ENCODE measurements at places on chromosomes 1 and 21. TPM values are rescaled to one million over a fixed set of nuclear protein-coding genes. Genes with fewer than 3 reads are reported as not detected.

DNA sequence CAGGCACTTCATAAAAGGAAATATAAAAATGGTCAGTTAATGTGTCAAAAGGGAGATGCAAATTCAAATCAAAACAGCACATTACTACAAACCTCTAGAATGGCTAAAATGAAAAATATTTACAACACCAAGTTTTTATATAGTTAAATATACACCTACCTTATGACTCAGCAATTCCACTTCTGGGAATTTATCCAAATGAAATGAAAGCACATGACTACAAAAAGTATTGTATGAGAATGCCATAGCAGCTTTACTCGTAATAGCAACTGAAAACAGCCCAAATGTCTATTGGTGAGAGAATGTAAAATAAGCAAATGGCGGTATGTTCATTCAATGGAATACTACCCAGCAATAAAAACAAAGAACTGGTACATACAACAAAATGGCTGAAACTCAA is 175.8 kb upstream of the SPAG17 start:
- no peaks in the 10 kb centered on the region for H3K4me1 ChIP-seq
- no peak overlapping the region for H3K4me3 ChIP-seq
- no peaks in the 10 kb centered on the region for H3K27me3 ChIP-seq
- H3K36me3 ChIP-seq: no peaks in the 10 kb centered on the region
- no peak for DNase-seq

DNA sequence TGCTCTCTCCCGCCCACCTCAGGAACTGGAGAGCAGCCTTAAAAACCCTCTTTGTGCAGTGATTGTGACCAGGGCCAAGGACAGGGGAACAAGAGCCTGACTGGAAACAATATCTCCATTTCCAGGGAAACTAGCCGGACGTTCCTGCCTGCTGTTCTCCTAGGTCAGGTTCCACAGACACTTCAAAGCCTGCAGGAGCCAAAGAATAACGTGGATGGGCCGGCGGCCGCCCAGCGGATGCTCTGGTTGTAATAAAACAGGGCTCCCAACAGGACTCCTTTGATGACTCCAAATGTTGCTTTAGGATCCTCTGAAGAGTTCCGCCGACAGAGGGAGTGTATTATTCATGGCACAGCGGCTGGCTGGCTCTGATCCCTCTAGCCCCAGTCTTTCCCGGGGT is 162.2 kb downstream of the PLXNA2 start:
- no peaks in the 10 kb centered on the region for H3K36me3 ChIP-seq
- no peaks in the 10 kb centered on the region for H3K27me3 ChIP-seq
- H3K4me3 ChIP-seq: no peak overlapping the region
- DNase-seq: no peak

DNA sequence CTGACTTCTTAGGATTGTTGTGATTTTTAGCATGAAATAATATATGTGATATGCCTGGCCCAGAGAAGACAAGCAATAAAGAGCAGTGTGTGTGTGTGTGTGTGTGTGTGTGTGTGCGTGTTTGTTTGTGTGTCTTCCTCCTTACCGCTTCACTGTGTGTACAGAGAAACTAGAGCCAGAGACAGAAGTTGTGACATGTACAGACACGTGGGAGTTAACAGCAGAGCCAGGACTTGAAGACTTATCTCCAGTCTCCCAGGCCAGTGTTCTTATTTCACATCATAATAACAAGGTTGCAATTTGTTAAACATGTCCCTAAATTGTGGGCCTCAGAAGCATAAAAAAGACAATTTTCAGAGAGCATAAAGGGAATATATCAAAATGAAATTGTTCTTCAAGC is 192.0 kb upstream of the JUN start:
- no peaks in the 10 kb centered on the region for H3K27me3 ChIP-seq
- no peak for DNase-seq
- H3K4me3 ChIP-seq: no peak overlapping the region
- no peak overlapping the region for H3K27ac ChIP-seq

DNA sequence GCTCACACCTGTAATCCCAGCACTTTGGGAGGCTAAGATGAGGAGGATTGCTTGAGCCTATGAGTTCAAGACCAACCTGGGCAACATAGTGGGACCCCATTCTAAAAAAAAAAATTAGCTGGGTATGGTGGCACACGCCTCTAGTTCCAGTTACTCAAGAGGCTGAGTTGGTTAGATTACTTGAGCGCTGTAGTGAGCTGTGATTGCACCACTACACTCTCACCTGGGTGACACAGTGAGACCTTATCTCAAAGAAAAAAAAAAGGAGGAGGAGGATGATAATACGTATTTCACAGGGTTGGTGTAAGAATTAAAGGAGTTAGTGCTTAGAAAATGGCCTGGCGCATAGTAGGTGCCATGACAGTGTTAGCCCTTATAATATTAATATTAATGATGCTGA is 144.1 kb downstream of the PLXNA2 start:
- H3K36me3 ChIP-seq: no peaks in the 10 kb centered on the region
- no peaks in the 10 kb centered on the region for H3K27me3 ChIP-seq
- H3K4me3 ChIP-seq: no peak overlapping the region
- DNase-seq: no peak
- H3K4me1 ChIP-seq: no peaks in the 10 kb centered on the region

LCE2C gene
- total RNA-seq: not detected
